ENCODE measurements at places on chromosomes 6 and 20. TPM values are rescaled to one million over a fixed set of nuclear protein-coding genes. Genes with fewer than 3 reads are reported as not detected.

DNA sequence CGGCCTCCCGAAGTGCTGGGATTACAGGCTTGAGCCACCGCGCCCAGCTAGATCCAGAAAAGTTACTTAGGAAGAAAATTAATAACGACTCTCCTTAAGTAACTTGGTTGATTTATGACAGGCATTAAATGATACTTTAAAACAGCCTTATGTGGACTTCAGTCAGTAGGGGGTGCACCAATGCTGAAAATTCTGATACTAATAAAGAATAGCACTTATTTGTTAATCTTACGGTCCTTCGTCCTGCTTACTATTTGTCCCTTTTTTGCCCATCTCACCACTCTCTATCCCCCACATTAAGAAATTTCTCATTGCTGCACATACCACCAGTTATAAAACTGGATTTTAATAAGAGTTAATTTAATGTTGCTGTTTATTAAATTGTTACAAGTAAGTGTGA, 12.7 kb upstream of the PRELID3B start:
- DNase-seq = no peak

- DNase-seq = no peak
Observed at GRCh38 chr6:524803-525202, 132.1 kb downstream of the HUS1B start.

DNA sequence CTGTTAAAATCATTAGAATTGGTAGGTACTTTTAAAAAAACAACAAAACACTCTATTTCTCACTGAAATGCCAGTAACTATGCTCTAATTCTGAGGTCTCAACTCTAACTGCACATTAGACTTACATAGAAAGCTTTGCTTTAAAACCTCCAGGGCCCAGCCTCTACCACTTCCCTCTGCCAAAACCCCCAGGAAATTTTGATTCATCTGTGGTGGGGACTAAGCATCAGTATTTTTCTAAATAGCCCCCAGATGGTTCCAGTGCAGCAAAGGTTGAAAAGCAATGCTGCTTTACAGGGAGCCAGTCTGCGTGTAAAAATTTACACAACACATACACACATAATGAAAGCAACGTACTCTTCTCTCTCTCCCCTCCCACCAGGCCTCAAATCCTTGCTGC, 3.8 kb downstream of the TBC1D32 start:
- no peak for DNase-seq

- DNase-seq = no peak
Observed at GRCh38 chr6:3707024-3707423, 44.5 kb downstream of the PXDC1 start.

Gene PRSS35
- 0.83 TPM for total RNA-seq

DNA sequence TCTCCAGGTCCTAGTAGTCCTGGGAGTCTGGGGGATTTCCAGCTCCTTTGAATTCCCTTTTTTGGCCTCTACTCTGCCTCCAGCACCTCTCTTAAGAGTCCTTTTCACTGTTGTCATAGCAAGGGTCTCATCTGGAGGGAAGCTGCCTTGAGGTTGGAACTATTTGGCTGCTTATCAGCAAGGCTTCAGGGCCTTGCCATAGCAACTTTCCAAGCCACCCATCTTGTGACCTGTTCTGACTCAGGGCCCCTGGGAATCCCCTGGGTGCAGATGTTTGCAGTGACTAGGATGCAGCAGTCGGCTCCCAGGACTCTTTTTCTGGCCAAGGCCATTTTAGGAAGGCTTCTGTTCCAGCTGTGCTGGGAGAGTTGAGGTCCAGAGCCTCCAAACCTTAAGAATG, 12.4 kb downstream of the PKIG start:
- DNase-seq = no peak

DNA sequence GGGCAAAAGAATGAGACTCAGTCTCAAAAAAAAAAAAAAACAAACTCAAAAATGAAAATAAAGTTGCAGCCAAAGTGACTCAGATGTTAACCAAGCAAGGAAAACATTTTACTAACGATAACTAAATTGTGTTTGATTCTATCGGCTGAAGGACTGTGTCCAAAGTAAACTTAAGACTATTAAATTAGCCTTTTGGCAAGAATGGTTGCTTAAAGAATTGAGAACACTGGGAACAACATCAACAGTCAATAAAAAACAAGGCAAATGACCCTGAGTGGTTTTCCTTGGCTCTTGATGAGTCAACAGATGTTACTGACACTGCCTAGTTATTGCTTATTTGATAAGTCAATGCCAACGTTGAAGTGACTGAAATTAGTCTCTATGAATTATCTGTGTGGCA, 36.7 kb downstream of the POU3F2 start:
- DNase-seq = no peak

Gene OLIG3
- not detected for total RNA-seq

DNA sequence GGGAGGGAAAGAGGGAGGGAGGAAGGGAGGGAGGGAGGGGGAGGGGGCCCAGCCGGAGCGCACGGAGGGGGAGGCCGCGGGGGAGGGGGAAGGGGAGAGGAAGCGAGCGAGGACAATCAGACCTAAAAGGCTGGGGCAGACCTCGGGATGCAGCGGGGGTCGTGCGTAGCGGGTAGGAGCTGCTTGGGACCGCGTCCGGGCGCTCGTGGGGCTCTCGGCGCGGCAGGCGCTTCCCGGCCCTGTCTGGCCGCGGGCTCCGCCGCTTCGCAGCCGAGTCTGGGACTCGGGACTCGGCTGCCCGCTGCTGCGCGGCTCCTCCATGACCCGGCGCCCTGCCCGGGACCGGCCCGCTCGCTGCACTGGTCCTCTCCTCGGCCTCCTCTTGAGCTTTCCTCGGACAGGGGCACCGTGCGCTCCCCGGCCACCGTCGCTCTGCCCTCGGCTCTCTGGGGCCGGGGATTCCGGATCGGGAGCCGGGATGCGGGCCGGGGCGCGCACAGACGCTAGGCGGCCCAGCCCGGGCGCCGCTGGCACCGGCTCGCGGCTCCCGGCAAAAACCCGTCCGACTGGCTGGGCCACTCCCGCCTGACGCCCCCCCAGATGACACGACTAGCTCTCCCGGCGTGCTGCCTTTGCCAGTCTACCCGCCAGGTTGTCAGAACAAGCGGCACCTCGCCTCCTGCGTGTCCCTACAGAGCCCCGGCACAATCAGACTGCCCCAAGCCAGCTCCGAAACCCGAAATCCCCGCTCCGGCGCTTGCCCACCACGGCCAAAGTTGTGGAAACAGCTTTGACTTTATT, 2.2 kb downstream of the TFAP2A start:
- DNase-seq = no peak

- DNase-seq = no peak
Observed at GRCh38 chr6:7243179-7243981, 69.6 kb downstream of the SSR1 start.

Gene CCM2L
- total RNA-seq = 7.0 TPM

GRCh38 chr6:105209950-105210706, 30.3 kb upstream of the POPDC3 start:
- no peak for DNase-seq

DNA sequence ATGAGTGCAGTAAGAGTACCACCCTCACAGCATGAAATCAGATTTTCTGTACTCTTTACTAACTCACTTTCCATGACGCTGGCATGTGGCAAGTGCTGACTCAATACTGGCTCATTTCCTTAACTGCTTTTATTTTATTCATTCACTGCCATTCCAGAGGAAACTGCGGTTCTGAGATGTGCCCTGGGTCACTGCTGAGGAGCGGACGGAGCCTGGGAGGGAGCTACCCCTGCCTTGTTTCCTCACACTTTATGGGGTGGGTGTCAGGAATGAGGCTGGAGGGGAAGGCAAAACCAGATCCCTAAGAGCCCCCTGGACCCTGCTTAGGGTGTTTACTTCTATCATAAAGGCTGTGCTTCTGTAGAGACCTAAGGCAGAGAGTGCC, 14.4 kb downstream of the NT5E start:
- no peak for DNase-seq

Gene CENPQ
- 3.4 TPM for total RNA-seq

- DNase-seq = peak; percentile 87
Observed at GRCh38 chr6:5968817-5969734, 37.6 kb downstream of the NRN1 start.

- DNase-seq = no peak
Observed at GRCh38 chr6:56541741-56542360, 100.8 kb downstream of the DST start.

- DNase-seq = no peak
Observed at GRCh38 chr6:168890306-168890980, 363.2 kb downstream of the THBS2 start.

GRCh38 chr20:38126146-38126921, 38.7 kb downstream of the TGM2 start:
- peak; percentile 63 for DNase-seq

Gene DNMT3B
- 0.62 TPM for total RNA-seq

GRCh38 chr6:110509617-110510241, 33.3 kb upstream of the SLC22A16 start:
- DNase-seq = no peak

Data from cardiac septum (tissue), 1 donor.